ENCODE measurements at places on chromosomes 6 and 20. TPM values are rescaled to one million over a fixed set of nuclear protein-coding genes. Genes with fewer than 3 reads are reported as not detected.

DOP1A gene
- 13.4 TPM for total RNA-seq

SRMS gene
- total RNA-seq, result not detected

BIRC7 gene
- total RNA-seq, result 9.0 TPM

BCAS1 gene
- total RNA-seq, result 3.1 TPM

FNDC11 gene
- total RNA-seq, result 1.3 TPM

MUC22 gene
- total RNA-seq, result not detected

- no peak overlapping the region for H3K4me3 ChIP-seq
- no peak for DNase-seq
- no peak overlapping the region for H3K27ac ChIP-seq
Observed at GRCh38 chr6:20112241-20112640, 100.0 kb downstream of the MBOAT1 start.

DNA sequence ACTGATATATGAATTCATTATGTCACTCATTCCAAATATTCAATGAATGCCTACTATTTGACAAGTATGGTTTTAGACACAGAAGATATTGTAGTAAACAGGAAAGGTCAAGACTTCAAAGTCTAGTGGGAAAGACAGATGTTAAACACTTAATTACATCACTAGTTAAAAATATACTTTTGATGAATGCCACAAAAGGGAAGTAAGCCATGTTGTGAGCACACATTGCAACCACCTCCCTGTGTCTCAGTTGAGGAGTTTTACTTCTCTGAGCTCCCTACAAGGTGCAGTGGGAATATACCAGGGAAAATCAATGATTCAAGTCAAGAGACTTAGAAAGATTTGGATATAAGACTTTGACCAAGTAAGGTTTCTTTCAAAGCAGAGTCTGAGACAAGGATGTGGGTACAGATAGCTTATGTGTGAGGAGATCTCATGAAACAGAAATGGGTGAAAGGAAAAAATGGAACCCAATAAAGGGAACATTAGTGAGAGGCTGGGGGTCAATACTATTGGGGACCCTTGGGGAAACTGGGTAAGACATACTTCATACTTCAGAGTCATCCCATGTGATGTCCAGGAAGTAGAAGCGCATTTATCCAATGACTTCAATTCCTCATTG lies 503.7 kb downstream of the KIF16B start:
- no peaks in the 10 kb centered on the region for H3K27me3 ChIP-seq
- no peak overlapping the region for H3K4me3 ChIP-seq
- H3K36me3 ChIP-seq, result no peaks in the 10 kb centered on the region
- no peak overlapping the region for H3K27ac ChIP-seq
- no peak for DNase-seq

- no peak overlapping the region for H3K4me3 ChIP-seq
- no peaks in the 10 kb centered on the region for H3K27me3 ChIP-seq
- H3K36me3 ChIP-seq, result no peaks in the 10 kb centered on the region
- H3K27ac ChIP-seq, result no peak overlapping the region
Observed at GRCh38 chr6:89834884-89835792, 5.5 kb downstream of the CASP8AP2 start.

DNA sequence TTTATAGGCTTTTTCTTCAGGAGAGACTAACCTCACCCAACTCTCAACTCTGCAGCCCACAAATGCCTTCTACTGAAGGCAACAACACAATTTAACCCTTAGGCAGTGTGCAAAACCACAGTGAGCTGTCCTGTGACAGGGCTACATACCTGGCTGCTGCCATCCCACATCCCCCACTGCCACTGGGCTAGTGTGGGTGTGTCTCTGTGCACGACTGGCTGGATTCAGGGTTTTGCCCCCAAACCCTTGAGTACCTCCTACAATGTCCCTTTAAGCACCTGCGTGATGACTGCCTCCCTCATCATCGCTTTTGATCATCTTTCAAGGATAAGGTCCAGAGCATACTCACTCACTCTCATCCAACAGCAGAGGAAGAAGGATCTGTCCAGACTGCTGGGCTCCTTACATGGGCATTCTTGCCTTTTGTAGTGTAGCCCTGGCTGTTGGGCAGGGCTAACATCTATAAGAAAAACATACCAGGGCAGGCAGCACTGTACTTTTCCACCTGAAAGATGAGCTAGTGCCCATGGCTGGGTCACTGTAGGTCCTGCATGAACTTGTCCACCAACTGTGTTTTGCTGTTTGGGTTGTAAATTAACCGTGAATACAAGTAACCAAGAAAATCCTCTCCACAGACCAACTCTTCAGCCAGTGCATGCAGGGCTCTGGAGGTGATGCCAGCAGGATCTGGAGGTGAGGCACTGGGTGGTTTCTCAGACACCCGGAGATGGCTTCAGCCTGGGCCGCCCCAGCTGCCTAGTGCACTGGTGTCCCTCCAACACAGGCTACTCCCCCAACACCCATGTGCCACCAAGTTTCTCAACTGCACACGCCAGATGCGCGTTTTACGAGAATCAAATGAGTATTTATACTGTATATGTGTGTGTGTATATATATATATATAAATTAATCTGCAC lies 45.2 kb downstream of the PLCG1 start:
- H3K27me3 ChIP-seq, result no peaks in the 10 kb centered on the region
- H3K4me3 ChIP-seq, result no peak overlapping the region
- no peak for DNase-seq
- H3K27ac ChIP-seq, result no peak overlapping the region
- H3K4me1 ChIP-seq, result no peaks in the 10 kb centered on the region

- H3K27me3 ChIP-seq, result peaks cover 14% of the 10 kb centered on the region
- no peak overlapping the region for H3K27ac ChIP-seq
- H3K4me3 ChIP-seq, result no peak overlapping the region
- no peaks in the 10 kb centered on the region for H3K36me3 ChIP-seq
Observed at GRCh38 chr6:97064578-97064977, 140.1 kb downstream of the KLHL32 start.

DNA sequence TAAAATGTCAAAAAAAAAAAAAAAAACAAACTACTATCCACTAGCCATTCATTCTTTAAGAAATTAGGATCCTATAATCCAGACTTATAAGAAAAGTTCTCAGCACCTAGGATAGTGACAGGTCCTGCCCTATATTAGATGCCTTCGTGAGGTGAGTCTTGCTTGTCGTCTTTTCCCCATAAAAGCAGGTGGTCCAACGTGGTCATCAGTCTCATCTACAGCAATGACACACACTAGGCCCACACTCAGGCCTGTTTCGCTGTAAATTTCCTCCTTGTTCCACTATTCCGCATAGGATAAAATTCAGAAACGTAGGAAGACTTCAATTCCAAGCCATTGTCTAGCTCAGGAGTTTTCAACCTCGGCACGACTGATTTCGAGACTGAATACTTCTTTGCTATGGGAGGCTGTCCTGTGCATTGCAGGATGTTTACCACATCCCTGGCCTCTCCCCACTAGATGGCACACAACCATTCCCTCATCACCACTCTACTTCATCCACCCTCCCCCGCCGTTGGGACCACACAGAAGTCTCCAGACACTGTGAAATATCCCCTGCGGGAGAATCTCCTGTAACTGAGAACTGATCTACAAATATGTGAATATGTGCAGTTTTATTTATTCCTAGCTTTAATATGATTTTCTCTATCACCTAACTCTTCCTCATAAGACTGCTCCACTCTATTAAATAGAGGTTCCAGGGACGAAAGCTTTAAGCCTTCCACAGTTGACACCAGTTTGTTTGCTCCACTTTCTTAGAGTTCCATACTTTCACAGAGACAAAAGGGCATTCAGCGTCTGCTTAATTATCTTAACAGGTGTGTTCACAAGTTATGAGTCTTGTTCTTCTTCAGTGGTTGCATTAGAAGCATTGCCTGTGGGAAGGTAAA lies 346.3 kb downstream of the BMP2 start:
- DNase-seq, result peak; percentile 18
- no peaks in the 10 kb centered on the region for H3K27me3 ChIP-seq
- H3K27ac ChIP-seq, result no peak overlapping the region

GRCh38 chr6:99818161-99818560 lies 175.9 kb downstream of the MCHR2 start:
- H3K27me3 ChIP-seq, result peaks cover 14% of the 10 kb centered on the region
- no peak overlapping the region for H3K4me3 ChIP-seq
- DNase-seq, result no peak
- no peaks in the 10 kb centered on the region for H3K36me3 ChIP-seq

DNA sequence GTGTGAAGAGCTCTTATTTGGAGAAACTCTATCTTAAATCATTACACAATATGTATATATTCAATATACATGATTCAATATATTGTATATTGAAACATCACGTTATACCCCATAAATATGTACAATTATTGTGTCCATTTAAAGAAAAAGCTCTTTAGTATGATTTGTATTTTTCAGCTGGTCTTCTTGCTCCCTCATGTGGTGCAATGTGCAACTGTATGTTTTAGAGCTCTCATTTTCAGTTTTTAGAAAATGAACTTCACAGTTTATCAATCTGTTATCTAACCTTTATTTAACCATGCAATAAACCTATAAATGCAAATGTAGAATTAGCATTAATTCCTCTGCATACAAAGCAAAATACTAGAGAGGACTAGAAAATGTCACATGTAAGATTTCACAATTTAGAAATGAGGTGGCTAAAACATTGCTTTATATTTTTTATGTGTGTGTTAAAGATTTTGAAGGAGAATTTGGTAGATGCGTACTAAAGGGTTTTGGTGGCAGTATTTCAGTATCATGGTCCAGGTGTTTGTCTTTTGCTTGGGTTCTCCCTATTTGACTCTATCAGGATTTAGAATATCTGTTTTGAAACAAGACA lies 167.1 kb downstream of the PHF3 start:
- H3K4me3 ChIP-seq, result no peak overlapping the region
- DNase-seq, result no peak
- no peak overlapping the region for H3K27ac ChIP-seq
- no peaks in the 10 kb centered on the region for H3K36me3 ChIP-seq

DNA sequence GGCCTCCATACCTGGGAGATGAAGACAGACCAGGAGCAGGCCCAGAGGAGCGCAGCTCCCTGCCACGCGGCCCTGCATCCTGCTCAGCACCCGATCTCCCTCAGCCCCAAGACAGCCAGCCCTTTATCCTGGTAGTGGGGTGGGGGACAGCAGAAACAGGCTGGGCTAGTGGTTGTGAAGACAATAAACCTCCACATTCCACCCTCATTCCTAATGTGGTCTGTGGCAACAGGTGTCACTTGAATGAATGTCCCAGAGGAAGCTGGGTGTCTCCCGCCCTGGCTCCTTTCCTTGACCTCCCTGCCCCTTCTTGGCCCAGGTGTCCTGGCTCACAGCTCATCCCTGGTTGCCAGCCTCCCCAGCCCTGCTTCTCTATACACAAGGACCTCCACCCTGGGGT lies at the start of gene C6orf15:
Gene C6orf15 (minus strand): TSS at position 98 of the 400 bp plus-strand sequence. CDS start 20 bp downstream, at position 78.
- H3K36me3 ChIP-seq, result no peaks in the 10 kb centered on the region
- H3K4me1 ChIP-seq, result peaks cover 20% of the 10 kb centered on the region
- H3K27ac ChIP-seq, result no peak within 1 kb of the TSS
- H3K27me3 ChIP-seq, result no peaks in the 10 kb centered on the region

DNA sequence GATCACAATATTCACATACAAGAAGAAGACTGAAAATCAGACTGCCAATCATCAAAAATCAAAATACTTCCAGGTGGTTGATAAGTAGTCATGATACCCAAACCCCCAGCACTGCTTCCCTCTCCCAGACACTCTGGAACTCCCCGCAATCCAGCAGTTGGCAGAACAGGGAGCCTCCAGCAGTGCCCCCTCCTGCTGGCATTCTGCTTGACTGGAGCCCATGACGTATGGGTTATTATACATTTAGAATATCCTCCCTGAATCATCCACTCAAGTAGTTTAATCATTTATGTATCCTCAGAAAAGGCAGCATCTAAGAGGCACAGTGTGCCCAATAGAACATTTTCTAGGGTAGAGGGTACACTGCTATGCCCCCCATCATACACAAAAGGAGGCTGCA lies 9.3 kb upstream of the OGFRL1 start:
- no peaks in the 10 kb centered on the region for H3K27me3 ChIP-seq
- no peaks in the 10 kb centered on the region for H3K4me1 ChIP-seq
- H3K4me3 ChIP-seq, result no peak overlapping the region
- H3K36me3 ChIP-seq, result no peaks in the 10 kb centered on the region
- H3K27ac ChIP-seq, result no peak overlapping the region
- DNase-seq, result no peak

- H3K27me3 ChIP-seq, result no peaks in the 10 kb centered on the region
- H3K4me3 ChIP-seq, result no peak overlapping the region
- no peak for DNase-seq
- H3K4me1 ChIP-seq, result no peaks in the 10 kb centered on the region
- no peak overlapping the region for H3K27ac ChIP-seq
Observed at GRCh38 chr20:47058236-47058635, 163.6 kb downstream of the EYA2 start.

GRCh38 chr6:87724983-87725811 lies 23.2 kb upstream of the AKIRIN2 start:
- no peak overlapping the region for H3K27ac ChIP-seq
- H3K27me3 ChIP-seq, result no peaks in the 10 kb centered on the region
- DNase-seq, result no peak
- peaks cover 15% of the 10 kb centered on the region for H3K4me1 ChIP-seq
- H3K36me3 ChIP-seq, result no peaks in the 10 kb centered on the region

- H3K27ac ChIP-seq, result no peak overlapping the region
- no peak for DNase-seq
- H3K27me3 ChIP-seq, result no peaks in the 10 kb centered on the region
Observed at GRCh38 chr6:142942805-142943227, 2.2 kb downstream of the HIVEP2 start.

DNA sequence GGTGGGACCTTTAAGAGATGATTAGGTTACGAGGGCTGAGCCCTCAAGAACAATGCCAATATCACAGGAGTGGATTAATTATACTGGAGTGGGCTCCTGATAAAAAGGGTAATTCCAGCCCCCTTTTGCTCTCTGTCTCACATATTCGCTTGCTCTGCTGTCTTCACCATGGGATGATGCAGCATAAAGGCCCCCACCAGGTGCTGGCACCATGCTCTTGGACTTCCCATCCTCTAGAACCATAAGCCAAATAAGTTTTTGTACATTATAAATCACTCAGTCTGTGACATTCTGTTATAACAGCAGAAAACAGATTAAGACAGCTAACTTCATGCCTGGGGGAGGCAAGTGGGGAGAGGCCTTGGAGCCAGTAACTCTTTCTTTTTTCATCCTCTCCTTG lies 9.8 kb upstream of the SNRPB start:
- no peak overlapping the region for H3K4me3 ChIP-seq
- DNase-seq, result no peak
- H3K4me1 ChIP-seq, result no peaks in the 10 kb centered on the region
- peaks cover 2% of the 10 kb centered on the region for H3K36me3 ChIP-seq

Measured in Panc1 (cell line).